Suppressor macrophage treated with lipopolysaccharide for 4 hours (primary cell): ENCODE measurements at places on chromosomes 16 and 17.

DNA sequence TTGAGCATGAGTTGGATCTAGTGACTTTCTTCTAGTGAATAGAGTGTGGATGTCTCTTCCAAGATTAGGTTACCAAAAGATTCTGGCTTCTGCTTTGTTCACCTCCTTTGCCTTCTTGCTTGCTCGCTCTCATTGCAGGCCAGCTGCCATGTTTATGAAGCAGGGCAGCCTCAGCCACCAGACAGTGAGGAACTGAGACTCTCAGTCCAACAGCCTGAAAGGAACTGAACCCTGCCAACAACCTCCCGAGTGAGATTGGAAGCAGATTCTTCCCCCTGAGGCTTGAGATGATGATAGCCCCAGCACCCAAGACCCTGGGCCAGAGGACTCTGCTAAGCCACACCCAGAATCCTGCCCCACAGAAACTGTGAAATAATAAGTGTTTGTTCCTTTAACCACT lies 48.4 kb downstream of the NOG start:
- no peak for DNase-seq

GRCh38 chr17:20271011-20271610 lies 196.2 kb downstream of the LGALS9B start:
- DNase-seq = no peak

GRCh38 chr16:68754084-68754792 lies 17.1 kb downstream of the CDH1 start:
- no peak for DNase-seq

DNA sequence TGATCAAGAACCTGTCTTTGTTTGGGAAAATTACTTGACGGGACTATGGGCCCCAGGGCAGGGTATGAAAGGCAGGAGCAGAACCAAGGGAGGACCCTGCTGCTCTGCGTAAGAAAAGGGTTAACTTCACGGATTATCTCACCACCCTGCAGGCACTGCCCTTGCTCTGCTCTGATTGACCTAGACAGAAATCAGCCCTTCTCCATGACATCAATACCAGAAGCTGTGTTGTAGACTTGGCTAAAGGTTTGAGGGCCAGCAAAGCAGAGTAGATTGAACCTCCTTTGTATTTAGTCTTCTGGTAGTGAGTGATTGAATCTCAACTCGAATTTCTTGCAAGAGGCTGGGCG lies 52.9 kb upstream of the ETV4 start:
- DNase-seq = no peak

DNA sequence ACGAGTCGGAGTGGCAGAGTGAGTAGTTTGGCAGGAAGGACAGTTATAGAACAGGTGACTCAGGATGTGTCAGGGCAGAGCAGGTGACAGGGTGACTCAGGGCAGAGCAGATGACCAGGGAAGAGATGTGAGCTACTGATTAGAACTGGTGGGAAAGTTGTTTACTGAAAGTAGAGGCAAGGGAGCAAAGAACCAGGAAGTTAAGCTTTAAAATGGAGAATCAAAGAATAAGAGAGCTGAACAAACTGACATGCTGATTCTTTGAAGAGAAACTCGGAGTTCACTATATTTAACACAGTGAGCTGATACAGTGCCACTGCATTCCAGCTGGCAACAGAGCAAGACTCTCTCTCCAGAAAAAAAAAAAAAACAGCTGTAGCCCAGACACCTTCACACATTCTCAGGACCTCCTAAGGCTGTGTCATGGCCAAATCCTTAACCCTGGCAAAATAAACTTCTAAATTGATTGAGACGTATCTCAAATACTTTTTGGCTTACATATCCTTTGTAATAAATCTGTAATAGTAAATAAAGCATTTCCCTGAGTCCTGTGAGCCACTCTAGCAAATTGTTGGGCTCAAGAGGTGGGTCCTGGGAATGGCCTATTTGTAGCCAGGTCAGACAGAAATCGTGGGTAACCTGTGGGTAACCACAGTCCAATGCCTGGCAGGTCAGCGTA lies 12.3 kb upstream of the UBE2I start:
- DNase-seq = peak; percentile 41
